AG04450 (cell line): ENCODE measurements at places on chromosomes 12 and 14.

- DNase-seq = no peak
These were observed 6.7 kb upstream of the CFL2 start for GRCh38 chr14:34721129-34721528.

DNA sequence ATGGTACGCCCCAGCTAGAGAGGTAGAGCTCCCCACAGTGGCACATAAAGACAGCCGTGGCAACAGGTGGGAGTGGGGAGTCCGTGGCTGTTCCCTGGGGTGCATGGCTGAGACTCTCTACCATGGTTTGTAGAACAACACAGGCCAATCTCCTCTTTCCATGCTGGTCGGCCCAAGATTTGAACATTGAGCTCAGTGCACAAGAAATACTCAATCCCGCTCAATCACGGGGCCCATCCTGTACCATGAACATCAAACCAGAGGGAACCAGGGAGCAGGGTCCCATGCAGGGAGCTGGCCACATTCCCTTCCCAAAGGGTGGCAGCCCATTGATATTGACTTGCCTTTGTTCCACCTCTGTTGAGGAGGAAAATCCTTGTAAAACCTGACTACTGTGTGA is 353.1 kb downstream of the DPF3 start:
- no peak for DNase-seq

- DNase-seq = peak; percentile 94
These were observed 96.8 kb downstream of the EP400 start for GRCh38 chr12:132046561-132046960.

DNA sequence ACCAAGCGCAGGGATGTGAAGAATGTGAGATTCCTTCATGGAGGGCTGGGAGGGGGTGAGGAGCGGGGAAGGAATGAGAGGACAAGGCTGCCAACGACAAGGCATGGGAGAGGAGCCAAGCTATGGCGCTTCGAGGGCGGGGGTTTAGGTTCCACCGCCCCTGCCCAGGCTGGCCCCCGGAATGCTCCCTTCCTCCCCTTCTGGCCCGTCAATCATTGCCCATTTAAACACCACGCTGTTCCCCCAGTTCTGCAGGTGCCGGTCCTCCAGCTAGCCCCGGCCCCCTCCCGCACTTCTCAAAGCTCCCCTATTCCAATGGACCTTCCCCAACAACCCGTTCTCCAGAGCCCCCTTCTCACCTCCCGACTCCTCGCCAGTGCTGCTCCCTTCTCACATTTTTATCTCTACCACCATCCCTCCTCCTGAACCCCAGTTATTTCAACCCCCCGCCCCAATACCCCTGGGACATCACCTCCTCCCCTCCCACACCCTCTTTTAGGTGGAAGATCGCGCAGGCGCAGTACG is 428 bp downstream of the RNF41 start:
- DNase-seq = peak; percentile 46

DNA sequence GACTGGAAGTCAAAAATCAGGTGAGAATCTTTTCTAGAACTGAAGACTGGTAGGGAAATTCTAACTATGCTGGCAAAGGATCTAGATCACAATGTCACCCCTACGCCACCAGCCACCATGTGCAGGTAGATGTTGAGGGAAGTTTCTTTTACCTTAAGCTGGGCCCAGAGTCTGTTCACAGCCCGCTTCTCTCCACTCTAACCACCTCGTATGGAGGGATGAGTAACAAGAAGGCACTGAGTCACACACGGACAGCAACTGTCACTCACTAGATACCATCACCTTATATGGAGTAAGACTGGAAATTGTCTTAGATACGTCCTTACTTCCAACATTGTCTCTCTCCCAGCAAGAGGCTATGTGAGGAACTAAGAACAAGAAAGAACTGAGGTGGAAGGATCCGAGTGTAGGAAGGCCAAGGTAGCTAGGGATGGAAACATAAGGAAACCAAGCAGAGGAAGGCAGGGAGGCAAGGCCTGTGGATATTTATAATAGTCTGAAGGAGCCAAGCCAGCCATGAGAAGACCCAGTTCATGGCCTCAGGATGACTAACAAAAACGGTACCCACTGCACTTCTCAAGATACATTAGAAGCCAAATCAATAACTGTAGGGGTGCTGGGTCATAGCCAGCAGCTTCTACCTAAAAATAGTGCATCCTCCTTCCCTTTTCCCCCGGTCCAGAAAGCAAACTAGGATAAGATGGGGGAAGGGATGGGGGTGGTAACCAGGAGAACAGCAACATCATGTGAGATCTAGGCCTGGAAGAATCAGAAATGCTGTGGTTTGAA is 15.5 kb downstream of the REM2 start:
- DNase-seq = peak; percentile 38

- DNase-seq = no peak
These were observed 10.4 kb upstream of the PTHLH start for GRCh38 chr12:27982951-27983350.

DNA sequence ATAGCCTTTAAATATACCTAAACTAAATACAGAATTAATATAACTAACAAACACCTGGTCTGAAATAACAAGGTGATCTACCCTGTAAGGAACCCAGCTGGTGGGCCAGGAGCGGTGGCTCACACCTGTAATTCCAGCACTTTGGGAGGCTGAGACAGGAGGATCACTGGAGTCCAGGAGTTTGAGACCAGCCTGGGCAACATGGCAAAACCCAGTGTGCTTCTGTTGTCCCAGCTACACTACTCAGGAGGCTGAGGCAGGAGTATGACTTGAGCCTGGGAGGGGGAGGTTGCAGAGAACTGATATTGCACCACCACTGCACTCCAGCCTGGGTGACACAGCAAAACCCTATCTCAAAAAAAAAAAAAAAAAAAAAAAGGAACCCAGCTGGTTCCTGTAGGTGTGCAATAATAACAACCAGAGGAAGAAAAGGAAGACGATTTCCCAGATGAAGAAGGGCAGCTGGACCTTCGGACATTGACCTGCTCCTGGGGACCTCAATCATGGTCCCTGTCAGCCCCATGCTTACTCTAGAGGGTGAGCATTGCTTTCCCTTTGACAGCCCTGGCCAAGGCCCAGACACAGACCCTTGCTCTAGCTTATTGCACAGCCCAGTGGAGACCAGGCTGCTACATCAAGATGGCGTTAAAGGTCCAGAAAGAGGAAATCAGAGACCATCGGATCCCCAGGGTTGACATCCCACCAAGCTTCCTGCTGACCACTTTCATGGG is 5.4 kb downstream of the FOS start:
- no peak for DNase-seq

- DNase-seq = no peak
These were observed 6.9 kb upstream of the FBXW8 start for GRCh38 chr12:116903818-116904217.

DNA sequence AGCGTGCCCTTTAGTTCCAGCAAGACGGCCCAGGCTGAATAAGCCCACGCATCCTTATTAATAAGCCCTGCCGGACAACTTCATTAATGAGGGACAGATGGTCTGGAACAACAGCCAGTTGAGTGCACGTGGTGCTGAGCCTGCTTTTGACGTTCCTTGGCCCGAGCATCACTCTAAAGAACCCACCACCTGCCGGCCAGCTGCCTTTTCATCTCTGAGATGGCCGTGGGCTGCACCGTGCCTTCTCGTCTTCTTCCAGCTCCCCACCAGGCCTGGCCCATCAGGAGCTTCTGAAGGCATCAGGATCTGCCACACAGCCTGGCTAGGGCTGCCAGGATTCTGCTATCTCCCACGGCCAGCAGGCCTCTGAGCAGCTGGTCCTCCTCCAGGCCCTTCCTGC is 80.0 kb downstream of the AACS start:
- no peak for DNase-seq

GRCh38 chr14:92457016-92457565 is 56.5 kb upstream of the RIN3 start:
- no peak for DNase-seq

- no peak for DNase-seq
These were observed 71.5 kb upstream of the DAAM1 start for GRCh38 chr14:59116984-59117415.

- DNase-seq = no peak
These were observed 8.2 kb downstream of the EXOC3L4 start for GRCh38 chr14:103102689-103103260.

DNA sequence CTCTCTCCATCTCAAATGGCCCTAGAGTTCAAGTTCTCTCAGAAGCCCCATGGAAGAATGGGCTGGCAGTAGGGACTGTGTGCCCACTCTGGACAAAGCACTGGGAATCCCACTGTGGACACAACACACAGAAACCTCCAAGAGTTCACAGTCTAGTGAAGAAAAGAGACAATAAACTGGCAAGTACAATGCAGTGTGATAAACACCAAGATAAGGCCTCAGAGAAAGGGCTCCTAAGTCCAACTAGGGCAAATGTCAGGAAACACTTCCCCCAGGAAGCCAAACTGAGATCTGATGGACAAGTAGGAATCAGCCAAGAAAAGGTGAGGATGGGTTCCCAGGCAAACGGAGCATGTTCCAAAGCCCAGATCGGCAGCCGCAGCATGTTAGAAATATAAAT is 5.4 kb downstream of the VSIG10 start:
- DNase-seq = no peak

DNA sequence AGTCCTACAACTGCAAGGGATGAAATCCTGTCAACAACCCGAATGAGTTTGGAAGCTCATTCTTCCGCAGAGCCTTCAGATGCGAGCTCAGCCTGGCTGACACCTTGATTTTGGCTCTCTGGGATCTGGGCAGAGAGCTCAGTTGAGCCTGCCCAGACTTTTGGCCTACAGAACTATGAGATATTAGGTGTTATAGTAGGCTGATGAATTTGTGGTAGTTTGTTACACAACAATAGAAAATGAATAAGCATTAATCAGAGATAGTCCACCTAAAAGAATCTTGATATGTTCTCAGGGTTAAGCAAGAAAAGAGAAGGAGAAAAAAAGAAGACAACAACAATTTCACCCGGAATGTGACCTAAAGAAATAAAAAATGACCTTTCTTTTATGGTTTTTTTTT is 30.4 kb upstream of the GZMB start:
- DNase-seq = no peak

- peak; percentile 50 for DNase-seq
These were observed 5.4 kb downstream of the PSMD9 start for GRCh38 chr12:121893961-121894460.

- DNase-seq = no peak
These were observed 185.8 kb downstream of the ALG10B start for GRCh38 chr12:38502415-38502814.

DNA sequence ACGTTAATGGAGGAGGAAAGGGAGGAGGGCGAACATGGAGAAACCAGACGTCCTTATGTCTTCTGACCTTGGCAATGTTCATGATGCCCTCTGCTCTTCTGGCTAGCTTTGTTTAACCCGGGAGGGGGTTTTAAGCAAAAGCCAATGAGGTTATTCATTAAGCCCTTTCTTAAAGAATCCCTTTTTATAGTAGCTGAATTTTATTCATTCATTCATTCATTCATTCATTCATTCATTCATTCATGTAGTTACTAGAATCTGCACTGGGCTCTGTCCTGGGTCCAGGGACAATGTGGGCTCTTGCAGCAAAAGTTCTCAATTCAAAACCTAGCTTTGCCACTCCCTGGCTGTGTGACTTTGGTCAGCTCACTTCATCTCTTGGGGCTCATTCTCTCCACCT is 14.0 kb downstream of the LHX5 start:
- DNase-seq = no peak

DNA sequence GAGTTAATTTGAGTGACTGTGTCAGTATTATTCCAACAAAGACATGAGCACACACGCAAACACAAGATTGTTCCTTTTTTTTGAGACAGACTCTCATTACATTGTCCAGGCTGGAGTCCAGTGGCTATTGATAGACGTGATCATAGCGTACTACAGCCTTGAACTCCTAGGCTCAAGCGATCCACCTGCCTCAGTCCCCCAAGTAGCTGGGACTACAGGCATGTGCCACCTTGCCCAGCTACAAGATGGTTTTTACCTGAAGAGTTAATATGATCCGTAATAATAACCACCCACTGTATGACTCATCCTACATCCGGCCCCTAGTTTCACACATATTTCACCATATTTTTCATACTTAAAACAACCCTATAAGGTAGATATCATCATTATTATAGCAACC is 26.8 kb downstream of the BCAT1 start:
- no peak for DNase-seq
